Uterine smooth muscle cell (primary cell): ENCODE measurements at places on chromosomes 1 and 21. TPM values are rescaled to one million over a fixed set of nuclear protein-coding genes. Genes with fewer than 3 reads are reported as not detected.

The FCER1G gene
- total RNA-seq = not detected in 2 replicates

The OR2T10 gene
- not detected in 2 replicates for total RNA-seq

The NME7 gene
- 31.2 and 44.3 TPM in 2 replicates for total RNA-seq

The RGS13 gene
- total RNA-seq = not detected in 2 replicates

The HSD3B1 gene
- total RNA-seq = not detected in 2 replicates

The KRTAP12-2 gene
- not detected in 2 replicates for total RNA-seq

The S100A9 gene
- total RNA-seq = not detected in 2 replicates

The RHD gene
- 0.12 TPM in 1 of 2 replicates, not detected in the other for total RNA-seq

The DMBX1 gene
- not detected in 2 replicates for total RNA-seq

The SLC41A1 gene
- 12.5 and 25.6 TPM in 2 replicates for total RNA-seq

The CDCA8 gene
- 5.2 and 27.9 TPM in 2 replicates for total RNA-seq

The SPATA45 gene
- not detected in 2 replicates for total RNA-seq

The CLDN8 gene
- not detected in 2 replicates for total RNA-seq

The CNIH3 gene
- 20.9 and 23.5 TPM in 2 replicates for total RNA-seq

The MMEL1 gene
- total RNA-seq = 0.22 TPM in 1 of 2 replicates, not detected in the other
